GM19239 (cell line): ENCODE measurements at places on chromosomes 12 and 14.

- DNase-seq, result no peak
Observed at GRCh38 chr14:104117341-104118005, 20.9 kb upstream of the KIF26A start.

DNA sequence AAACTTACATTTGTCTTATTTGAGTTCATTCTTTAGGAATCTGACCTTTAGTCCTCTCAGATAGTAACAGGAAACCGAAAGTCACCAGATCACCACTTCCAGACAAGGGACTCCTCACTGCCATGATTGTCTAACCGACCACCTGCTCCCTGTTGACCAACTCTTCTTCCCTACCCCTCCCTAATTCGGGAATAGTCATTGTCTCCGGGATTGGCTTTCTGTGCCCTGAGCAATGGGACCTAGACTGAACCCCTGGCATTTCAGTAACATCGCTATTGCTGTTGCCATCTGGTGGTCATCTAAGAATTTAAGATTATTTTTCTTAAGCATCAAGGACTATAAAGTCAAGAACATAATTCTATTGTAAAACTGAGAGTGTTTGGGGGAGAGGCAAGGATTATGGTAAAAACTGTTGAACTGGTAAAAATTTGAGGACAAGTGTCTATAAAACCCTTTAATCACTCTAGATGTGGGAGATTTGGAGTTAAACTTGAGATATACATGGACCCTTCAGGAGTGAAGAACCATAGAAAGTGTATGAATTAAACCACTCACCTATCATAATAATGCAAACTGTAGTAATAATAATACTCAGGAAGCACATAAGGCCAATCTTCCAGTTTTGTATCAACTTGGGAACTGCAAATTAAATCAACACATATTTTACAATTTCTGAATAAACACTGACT, 6.3 kb downstream of the CLEC2A start:
- no peak for DNase-seq

DNA sequence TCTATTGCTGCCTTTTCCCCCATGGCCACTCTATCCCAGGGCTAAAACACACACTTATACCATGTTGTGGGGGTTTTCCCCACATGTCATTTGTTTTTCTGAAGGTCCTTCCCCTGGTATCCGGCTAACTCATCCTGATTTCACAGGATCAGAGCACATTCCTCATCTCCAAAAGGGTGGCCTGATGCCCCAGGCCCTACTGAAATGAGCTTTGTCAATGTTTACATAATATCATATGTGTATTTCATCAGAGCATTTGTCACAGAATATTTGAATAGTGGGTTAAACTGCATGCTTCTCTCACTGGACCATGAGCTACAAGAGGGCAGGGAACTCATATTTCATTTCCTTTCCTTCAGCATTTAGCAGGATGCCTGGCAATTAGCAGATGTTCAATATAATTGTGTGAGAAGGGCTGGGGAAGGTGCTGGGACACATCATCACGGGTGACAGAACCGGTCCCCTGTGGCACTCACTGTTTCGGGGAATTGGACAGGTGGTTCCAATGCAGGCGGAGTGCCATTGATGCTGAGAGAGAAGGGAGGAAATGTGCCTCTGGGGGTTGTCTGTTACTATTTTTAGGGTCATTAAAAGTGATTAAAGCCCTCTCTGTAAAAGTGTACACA, 26.8 kb downstream of the EMP1 start:
- DNase-seq, result no peak

- DNase-seq, result no peak
Observed at GRCh38 chr14:30768791-30769190, 105.6 kb upstream of the COCH start.

DNA sequence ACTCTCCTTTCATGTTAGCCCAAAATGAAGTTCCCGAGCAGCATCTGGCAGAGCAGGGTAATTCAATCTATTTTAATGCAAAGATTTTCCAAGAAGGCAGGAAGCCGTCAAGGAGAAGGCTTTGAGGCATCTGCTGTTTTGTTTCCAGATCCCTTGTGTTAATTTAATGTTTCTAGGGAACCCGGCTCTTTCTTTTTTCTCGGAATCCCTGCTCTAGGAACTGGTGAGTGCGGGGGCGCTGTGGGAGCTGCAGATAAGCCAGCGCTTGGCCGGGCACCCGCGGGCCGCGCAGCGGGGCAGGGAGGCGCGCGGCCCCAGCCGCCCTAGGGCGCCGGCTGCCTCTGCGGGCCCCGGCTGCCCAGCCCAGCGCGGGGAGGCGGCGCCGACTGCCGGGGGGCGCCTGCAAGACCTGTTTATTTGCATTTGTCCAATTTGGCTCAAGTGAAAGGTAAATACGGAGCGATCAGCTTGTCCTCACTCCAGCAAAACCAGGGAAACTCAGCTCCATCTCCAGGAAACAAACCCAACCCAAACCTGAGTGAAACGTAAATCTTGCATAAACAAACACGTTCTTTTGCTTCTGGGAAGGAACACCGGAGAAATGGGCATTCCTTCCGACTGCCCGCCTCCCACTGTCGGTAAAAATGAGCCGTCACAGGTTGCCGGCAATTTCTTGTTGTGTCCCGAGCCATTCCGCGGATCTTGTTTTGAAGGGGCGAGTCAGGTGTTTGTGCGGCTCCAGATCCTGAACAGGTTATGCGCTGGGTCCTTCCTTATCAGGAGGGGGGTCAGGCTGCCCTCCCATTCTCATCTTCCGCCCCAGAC, 65.1 kb downstream of the CRADD start:
- DNase-seq, result peak; percentile 63

DNA sequence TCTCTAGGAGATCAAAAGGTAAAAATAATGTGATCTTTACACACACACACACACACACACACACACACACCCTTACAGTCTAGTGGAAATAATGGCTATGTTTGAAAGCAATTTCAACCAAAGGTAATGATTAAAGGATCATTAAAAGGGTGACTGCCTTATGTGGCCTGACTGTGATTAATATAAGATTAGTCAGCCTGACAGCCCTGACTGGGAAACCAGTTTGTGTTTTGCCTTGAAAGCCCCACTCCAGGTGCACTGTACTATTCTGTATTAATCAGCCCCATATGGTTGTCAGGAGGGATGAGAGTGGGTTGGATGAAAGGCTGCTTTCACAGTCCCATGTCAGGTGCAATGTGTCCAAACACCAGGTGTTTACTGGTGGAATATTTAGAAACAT, 10.5 kb downstream of the RASSF9 start:
- no peak for DNase-seq

GRCh38 chr12:113347892-113348291, 10.5 kb upstream of the PLBD2 start:
- DNase-seq, result no peak

DNA sequence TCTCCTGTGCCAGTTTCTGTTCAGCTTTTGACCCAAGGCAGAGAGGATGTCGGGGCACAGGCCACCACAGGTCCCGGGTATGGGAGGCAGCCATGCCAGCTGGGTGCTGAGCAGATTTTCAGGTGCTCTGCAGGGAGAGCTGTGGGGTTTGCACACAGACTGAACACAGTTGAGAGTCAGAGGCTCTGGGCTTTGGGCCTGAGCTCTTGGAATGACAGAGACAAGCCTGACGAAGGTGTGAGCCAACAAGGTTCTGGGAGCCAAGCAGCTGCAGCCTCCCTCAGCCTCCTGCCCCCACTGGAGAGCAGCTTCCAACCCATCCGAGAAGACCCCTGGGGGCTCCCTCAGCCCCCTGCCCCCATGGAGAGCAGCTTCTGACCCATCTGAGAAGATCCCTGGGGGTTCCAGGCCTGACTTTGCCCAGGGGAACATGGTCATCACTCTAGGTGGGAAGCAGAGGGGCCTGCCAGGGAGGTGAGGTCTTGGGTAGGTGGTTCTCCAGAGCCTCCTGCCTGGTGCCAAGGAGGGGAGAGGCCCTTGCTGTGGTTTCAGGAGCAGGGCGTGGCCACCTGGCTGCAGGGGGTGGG, 13.8 kb downstream of the FBRSL1 start:
- DNase-seq, result no peak
